GM03348 (cell line): ENCODE measurements at places on chromosomes 2 and 18.

DNA sequence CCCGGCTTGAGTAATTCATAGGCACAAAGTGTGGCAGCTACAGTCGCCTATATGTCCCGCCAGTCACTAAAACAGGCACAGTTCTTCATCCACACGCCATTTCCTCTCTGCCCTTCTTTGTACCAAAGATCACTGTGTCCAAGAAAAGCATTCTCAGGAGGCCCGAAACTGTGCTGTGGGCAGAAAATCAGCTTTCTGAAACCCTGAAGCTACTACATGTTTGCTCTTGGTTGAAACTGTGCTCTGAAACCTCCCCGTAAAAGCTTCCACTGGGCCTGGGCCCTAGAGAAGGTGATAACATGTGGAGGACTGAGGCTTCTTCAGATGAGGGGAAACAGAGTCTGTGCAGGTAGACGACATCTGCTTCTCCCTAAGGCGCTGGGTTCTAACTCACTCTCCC lies 75.6 kb upstream of the ID2 start:
- DNase-seq, result no peak

- DNase-seq, result no peak
These were observed 63.0 kb upstream of the PLA2R1 start for GRCh38 chr2:160125366-160125765.

DNA sequence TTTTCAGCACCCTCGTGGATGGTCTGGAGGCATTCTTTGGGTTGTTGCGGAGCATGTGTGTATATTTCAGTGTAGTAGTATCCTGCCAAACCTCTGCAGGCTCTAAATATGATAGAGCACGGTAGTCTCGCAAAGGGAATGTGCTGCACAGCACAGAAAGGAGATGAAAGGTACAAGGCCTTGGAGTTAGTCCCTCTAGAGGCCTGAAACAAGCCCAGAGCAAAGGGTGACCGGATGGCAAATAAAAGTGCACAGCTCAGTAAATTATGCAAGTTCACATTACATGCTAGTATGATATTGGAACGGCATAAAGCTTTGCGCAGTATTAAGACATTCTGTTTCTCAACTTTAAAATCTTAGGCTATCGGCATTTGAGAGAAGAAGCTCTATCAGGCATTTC lies 294.5 kb upstream of the REV1 start:
- DNase-seq, result no peak

GRCh38 chr2:161964160-161964559 lies 109.9 kb downstream of the DPP4 start:
- DNase-seq, result no peak

- peak; percentile 1 for DNase-seq
These were observed 271.7 kb upstream of the RAB6C start for GRCh38 chr2:129707800-129708199.

DNA sequence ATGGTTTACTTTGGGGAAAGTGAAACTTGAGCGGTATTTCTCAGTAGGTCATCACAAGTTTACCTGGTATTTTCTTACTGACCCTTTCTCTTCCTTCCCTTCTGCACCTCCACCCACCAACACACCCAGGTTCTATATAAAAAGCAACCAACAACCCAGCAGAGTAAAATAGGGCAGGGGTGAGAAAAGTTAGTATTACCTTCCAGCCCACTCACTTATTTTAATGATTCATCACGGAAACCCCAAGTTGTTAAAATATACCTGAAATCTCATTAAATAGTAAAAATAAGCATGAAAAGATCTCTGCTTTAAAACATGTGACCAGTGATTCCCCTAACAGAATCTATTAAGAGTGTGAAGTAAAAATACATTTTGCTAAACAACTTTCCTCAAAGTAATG lies 306.1 kb downstream of the ZEB2 start:
- no peak for DNase-seq

- DNase-seq, result no peak
These were observed 113.4 kb downstream of the MIB1 start for GRCh38 chr18:21853775-21854552.

- peak; percentile 66 for DNase-seq
These were observed 70.0 kb downstream of the NAB1 start for GRCh38 chr2:190718652-190719526.

GRCh38 chr18:77470569-77471413 lies 221.1 kb downstream of the GALR1 start:
- no peak for DNase-seq

- no peak for DNase-seq
These were observed 492.2 kb upstream of the CDH2 start for GRCh38 chr18:28669165-28669564.

- no peak for DNase-seq
These were observed 151.4 kb downstream of the ETAA1 start for GRCh38 chr2:67548317-67549201.

DNA sequence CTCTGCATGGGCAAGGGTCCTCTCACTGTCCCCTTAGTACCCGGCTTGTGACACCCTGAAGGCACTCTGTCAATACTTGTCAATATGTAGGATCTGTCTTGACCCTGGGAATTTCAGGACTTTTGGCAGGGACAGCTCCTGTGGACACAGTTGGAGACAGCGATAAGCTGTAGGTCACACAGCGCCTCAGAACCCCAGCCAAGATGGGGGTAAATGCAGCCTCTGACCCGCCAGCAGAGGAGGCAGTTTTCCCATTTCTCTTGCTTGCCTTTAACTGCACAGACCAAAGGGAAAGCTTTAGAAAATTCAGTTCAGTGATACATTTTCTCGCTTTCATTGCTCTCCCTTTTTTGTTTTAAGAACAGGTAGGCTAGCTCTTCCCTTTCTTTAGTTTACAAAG lies 54.8 kb upstream of the KLHL29 start:
- peak; percentile 17 for DNase-seq

DNA sequence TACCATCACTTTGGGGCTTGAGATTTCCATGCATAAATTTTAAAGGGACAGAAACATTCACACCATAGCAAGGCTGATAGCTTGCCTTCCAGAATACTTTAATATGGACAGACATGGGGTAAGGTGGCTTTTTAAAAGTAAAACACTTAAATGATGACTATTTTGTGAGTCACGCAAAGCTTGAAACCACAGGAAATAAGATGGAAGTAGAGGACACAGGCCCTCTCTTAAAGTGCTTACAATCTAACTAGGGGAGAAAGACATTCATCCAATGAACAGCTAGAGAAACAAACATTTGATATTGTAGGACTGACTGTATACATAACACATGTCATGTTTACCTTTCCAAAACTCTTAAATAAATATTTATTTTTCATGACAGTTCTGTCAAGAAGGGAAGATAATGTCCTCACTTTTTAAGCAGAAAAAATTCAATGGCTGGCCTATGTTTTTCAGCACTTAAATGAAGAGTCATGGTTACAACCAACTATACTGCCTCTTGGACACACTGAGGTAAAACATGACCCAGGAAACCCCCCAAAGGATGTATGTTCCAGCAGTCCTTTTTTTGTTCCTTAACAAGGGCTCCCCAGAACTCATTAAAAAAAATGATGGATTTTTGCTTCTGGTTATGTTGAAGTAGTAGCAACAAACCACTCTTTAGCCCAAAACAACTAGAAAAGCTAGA lies 120.0 kb upstream of the RBMS1 start:
- DNase-seq, result peak; percentile 20

DNA sequence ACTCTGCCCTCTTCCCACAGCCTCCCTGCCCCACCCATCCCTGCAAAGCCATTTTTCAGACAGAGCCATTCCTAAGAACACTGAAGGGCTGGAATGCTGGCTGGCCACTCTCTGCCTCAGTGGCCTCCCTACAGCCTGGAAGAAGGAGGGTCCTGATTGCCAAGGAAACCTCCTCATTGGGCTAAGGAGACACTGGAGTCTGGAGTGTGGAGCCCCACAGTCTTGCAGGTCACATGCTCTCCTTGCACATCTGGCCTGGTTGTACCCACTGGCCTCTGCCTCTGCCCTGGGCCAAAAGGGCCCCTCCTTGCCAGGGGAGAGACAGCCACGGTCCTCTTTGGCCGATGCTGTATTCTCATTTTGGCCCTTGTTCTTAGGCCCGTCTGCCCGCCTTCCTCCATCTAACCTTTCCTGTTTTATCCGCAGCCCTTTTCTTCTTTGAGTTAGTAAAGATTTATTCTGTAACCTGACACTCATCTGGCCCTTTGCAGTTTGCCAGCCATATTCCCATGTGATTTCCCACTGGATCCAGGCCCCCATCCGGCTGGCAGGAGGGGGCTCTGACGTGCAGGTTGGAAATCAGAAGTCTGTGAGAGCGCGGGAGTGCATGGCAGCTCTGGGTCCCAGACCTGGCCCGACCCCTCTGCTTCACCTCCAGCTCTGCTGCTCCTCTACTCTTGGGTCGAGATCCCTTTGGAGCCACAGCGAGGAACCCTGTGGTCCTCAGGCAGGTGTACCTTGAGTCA lies 11.0 kb upstream of the CATIP start:
- DNase-seq, result no peak

DNA sequence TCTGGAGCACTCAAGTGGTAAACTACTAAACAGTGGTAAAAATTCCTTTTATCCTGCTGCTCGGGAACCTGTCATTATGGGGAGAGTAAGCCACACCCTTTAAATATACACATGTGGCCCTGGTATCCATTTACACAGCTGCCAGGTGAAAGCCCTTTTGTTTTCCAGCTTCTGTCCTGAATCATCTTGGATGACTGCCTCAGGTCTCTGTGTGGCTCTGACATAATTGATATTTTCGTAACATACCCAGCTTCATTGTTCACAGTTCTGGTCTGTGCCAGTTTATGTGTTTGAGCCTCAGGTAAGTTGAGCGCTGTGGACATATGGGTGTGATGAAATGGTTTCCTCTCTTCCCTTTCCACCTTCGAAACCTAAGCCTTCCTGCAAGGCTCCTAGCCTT lies 15.7 kb upstream of the TTC39C start:
- no peak for DNase-seq

DNA sequence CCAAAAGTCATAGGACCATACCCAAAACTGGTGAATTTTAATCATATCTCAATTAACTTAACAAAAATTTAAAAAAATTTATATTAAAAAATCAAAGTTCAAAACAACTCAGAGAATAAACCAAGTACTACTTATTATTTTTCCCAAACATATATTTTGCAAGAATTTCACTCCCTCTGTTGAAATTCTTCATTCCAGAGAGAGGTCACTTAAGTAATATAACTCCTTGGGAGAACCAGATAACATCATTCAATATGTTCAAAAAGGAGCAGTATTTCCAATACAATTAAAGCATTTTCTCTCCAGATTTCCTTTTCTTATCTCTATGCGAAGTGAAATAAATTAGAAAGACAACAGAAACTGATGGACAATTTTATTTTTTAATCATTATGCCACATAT lies 165.9 kb upstream of the RND3 start:
- DNase-seq, result no peak

- no peak for DNase-seq
These were observed 15.3 kb downstream of the FAM168B start for GRCh38 chr2:131077966-131078365.

DNA sequence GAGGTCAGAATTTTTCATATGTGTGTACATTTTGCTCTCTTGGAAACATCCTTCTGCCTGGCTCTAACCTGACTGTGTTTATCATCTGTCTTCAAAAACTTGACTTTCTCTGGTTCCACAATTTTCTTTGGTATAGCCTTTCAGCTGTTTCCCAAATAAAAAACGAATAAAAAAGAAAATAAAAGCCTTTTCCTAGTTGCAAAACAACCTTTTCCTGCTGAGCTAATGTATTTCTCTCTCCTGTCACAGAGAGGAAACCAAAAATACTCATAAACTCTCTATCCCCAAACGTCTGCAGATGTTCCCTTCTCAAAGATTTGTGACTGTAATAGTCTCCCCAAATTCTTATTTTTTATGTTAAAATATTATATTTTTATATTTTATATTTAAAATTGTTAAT lies 505.3 kb upstream of the SLC39A10 start:
- no peak for DNase-seq

DNA sequence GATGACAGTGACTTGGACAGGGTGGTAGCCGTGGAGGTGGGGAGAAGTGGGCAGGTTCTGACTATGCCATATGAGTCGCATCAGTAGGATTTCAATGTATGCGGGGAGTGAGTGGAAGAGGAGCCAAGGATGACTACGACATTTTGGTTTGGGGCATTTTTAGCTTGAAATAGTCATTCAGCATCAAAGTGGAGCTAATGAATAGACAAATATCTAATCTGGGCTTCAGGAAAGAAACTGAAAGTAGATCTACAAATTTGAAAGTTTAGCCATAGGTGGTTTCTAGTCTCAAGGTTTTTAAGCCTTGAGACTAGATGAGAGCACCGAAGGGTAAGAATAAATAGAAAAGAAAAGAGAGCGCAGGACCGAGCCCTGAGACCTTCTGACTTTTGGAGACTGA lies 58.3 kb downstream of the FEZ2 start:
- DNase-seq, result peak; percentile 39

DNA sequence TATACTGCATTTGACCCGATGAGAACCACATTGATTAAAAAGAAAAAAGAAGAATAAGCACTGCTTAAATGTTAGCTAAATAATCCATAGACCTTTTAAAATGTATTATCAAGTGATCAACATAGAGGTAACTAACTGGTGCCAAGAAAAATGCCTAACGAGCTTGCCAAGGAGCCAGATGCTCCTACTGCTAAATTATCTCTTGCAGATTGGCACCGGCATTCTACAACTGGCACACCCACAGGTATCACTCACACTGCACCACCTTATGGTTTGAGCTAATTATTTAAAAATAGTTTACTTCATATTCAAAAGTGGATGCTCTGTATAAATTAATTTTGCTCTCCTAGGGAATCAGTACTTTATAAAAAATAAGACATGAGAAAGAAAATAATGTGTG lies 341.6 kb upstream of the CDH7 start:
- no peak for DNase-seq

- peak; percentile 74 for DNase-seq
These were observed 85.3 kb downstream of the CDC42EP3 start for GRCh38 chr2:37585982-37586621.

GRCh38 chr2:60505240-60505879 lies 48.1 kb downstream of the BCL11A start:
- DNase-seq, result no peak

- no peak for DNase-seq
These were observed 42.8 kb downstream of the SCRN3 start for GRCh38 chr2:174438146-174438886.

DNA sequence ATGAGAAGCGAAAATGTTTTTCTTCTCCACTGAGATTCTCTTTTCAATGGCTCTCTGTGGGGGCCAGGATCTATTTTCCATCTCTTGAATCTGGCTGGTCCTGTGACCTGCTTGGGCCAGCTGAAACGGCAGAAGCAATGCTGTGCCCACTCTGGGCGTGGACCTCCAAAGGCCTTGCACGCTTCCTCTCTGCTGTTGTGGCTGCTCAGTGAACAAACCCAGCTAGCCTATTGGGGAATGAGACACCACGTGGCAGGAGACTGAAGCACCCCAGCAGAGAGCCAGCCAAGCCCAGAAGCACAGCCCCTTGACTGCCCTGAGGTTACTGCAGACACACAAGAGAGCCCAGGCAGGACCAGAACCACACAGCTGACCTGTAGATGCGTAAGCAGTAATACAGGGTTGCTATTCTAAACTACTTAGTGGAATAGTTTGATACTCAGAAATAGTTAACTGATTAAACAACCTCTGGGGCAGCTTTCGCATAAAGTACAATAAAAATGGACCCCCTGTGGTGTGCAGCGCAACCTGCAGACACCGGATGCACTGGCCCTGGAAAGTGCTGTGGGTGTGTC lies 221.7 kb upstream of the SH3BP4 start:
- no peak for DNase-seq

GRCh38 chr2:1487758-1488157 lies 74.5 kb downstream of the TPO start:
- DNase-seq, result no peak
